Effector CD4-positive, alpha-beta T cell (primary cell): ENCODE measurements at places on chromosomes 1 and 21.

DNA sequence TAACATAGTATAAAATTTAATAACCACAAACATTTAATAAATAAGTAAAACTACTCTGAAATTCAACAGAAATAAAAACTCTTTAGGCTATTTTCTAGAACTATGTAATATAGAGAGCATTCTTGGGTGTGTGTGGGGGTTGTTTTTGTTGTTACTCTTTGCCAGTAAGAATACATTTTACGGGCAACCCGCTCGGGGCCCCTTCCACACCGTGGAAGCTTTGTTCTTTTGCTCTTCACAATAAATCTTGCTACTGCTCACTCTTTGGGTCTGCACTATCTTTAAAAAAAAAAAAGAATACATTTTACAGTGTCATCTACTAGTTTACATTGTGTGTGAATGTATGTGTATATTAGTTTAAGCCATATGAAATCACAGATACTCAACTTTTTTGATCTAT is 16.0 kb upstream of the GIPC2 start:
- no peak for DNase-seq

DNA sequence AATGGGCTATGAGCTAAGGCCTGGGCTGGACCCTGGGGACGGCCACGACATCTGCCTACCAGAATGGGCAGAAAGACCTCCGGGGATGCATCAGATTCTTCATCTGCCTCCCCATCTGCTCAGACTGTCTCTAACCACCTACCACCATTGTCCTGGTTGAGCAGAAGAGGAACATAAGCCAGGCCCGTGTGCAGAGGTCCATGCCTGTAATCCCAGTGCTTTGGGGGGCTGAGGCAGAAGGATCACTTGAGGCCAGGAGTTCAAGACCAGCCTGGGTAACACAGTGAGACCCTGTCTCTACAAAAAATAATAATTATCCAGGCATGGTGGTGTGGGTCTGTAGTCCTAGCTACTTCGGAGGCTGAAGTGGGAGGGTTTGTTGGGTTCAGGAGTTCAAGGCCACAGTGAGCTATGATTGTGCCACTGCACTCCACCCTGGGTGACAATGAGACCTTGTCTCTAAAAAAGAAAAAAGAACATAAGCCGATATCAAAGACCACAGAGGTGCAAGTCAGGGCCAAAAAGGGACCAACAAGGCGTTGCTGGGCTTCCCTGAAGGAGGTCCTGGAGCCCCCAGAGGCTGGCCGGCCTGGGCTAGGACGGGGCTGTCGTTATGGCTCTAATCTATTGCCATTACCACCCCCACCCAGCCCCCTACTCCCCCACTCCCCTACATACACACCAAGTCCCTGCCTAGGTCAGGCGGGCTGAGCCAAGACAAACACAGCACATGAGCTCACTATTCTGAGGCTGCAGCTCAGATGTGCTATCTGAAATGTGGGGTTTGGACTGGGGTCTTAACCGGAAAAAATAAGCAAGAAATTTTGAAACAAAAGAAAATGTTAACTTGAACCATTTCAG is 239.2 kb upstream of the RAB4A start:
- no peak for DNase-seq

GRCh38 chr1:236990052-236990445 is 14.2 kb downstream of the MT1HL1 start:
- no peak for DNase-seq

GRCh38 chr1:223720971-223721591 is 8.7 kb downstream of the CAPN2 start:
- no peak for DNase-seq

GRCh38 chr21:29504751-29505321 is 206.1 kb downstream of the BACH1 start:
- DNase-seq: no peak

- no peak for DNase-seq
Observed at GRCh38 chr1:242623119-242623518, 98.6 kb upstream of the PLD5 start.

DNA sequence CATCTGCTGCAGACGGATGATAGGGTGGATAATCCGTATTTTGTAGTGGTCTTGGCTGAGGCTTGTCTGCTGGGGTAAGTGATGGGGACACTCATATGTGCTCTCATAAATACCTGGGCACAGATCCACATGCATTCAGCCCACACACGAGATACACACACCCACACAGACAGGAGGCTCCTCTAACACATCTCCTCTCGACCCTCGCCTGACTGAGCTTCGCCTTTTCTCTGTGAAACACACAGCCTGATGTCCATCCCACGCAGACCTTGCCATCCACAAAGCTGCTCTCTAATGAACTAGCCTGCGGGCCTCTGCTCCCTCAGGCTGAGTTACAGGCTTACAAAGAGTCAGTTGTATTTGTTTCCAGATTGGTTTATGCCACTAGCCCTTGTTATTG is 96.3 kb upstream of the CSF3R start:
- no peak for DNase-seq

- no peak for DNase-seq
Observed at GRCh38 chr21:33075128-33075527, 5.2 kb downstream of the OLIG1 start.

DNA sequence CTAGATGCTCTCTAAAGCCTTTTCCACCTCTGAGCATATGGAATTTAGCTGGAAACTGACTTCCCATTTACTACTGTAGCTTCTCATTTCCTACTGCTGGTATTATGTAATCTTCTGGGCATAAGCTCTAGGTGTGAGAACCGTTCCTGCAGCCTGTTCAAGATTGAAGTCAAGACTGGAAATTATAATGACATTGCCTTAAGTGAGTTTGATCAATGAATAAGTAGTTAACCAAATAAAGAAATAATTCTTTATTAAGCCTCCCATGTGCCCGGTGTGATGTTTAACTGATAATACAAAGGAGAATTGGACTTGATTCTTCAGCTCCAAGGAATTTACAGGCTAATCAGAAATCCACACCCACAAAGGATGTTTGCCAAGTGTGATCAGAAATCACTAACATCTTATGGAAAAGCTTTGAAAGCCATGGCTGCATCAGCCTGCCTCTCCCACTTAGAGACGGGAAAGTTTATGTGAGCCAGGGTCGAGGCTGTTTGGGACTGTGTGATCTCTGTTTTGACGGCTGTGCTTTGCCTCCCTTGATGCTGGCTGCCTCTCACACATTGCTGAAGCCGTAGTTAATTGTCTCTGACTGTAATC is 36.4 kb upstream of the PRELP start:
- DNase-seq: no peak

DNA sequence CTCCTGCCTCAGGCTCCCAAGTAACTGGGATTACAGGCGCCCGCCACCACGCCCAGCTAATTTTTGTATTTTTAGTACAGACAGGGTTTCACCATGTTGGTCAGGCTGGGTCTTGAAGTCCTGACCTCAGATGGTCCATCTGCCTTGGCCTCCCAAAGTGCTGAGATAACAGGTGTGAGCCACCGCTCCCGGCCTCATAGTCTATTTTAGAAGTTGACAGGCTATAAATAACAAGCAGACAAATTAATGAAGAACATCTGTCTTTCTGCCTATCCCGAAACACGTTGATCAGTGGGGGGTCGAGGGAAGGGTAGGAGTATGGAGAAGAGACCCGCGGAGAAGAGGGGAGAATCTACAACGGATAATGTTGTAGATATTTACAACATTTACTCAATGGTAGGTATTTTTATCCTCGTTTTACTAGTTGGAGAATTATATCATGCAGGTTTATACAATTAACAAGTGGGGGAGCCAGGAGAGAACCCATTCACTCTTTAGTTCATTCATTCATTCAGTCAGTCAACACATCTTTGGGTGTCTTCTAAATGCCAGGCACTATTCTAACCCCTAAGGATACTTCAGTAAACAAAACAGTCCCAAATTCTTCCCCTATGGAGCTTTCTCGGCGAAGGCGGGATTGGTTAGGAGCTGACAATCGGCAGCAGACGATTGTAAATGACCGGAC is 497 bp upstream of the IFNAR2 start:
- no peak for DNase-seq

GRCh38 chr1:41754540-41754939 is 164.2 kb downstream of the HIVEP3 start:
- DNase-seq: no peak

DNA sequence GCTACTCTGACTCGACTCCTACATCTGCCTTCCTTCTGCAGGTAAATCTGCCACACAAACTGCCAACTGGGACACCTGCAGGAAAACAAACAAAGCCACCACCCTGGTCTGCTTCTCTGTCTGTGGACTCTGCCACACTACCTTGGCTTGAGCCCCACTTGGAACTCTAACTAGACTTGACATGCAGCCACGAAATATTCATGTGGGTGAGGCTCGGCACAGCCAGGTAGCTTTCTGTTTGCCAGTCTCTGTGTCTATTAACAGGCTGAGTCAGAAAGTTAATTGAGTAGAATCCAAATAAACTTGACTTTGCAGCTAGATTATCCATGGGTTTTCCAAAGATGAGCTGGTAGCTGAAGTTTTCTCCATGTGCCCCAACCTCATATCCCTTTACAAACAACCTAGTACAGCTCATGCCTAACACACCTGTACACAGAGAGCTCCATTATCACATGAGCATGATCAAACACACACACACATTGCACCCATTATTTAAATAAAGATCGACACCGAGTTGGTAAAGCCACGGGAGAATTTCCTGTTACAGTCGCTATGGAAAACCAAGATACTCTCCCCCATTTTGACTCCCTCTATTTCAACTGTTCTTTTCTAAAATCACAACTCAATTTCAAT is 808 bp downstream of the C1orf116 start:
- no peak for DNase-seq

DNA sequence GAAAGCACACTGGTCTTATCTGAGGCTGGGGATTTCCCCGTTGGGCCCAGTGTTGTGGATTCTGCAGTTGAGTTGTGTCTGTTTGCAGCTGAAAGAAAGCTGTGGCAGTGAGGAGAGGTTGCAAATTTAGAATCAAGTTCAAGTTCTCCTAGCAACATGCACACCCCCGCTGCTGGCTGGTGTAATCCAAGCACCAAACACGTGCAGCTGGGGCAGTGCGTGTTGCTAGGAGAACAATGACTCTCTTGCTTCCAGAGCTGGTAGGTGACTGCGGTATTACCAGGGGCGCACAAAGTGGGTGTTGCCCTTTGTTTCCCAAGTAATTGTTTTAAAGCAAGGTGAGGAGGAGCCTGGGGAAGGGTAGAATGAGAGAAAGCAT is 91.5 kb downstream of the IER5 start:
- no peak for DNase-seq

- DNase-seq: no peak
Observed at GRCh38 chr1:202760589-202760988, 47.6 kb downstream of the KDM5B start.

DNA sequence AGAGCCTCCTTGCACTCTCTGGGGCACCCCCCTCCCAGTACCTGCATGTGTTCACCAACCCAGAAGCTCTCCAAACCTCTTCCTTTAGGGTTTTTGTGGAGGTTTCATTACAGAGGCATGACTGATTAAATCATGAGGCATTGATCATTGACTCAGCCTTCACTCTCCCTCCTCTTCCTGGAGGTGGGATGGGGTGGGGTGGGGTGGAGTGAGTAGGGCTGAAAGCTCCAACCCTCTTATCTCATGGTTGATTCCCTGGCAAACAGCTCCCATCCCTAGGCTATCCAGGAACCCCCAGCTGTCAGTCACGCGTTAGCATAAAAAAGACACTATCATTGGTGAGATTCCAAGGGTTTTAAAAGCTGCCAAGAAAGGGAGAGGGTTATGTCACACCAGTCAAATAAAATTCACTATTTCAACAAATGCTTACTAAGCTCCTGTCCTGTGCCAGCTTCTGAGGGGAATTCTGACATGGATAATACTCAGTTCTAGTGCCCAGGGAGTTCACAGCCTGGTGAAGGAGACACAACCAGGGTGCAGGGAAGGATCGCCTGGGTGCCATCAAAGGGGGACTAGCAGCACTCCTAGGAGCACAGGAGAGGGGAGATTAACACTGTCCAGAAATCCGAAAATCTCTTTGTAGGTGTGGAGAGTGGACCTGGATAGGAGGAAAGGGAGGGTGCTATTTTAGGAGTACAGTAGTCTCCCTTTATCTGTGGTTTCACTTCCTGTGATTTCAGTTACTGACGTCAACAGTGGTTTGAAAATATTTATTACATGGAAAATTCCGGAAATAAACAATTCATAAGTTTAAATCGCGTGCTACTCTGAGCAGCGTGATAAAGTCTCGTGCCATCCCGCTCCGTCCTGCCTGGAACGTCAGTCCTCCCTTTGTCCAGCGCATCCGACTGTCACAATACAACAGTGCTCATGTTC is 6.8 kb upstream of the IL24 start:
- no peak for DNase-seq

GRCh38 chr1:243818978-243819377 is 31.1 kb downstream of the AKT3 start:
- DNase-seq: no peak

DNA sequence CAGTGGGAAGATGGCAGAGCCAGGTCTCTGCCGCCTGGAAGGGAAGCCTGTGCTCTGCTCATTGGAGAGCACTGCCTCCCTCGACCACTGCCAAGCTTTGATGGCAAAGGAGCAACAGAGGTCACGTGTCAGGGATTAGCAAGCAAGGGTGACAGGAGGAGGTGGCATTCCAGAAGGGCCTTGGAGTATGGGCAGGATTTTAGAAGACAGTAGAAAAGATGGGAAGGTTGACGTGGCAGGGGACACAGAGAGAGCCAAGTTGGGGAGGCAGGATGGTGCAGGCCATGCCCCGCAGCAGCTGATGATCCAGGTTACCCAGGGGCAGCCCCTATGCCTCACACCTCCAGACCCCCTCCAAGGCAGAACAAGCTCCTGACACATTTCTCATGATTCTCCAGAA is 21.9 kb upstream of the LBR start:
- DNase-seq: no peak

DNA sequence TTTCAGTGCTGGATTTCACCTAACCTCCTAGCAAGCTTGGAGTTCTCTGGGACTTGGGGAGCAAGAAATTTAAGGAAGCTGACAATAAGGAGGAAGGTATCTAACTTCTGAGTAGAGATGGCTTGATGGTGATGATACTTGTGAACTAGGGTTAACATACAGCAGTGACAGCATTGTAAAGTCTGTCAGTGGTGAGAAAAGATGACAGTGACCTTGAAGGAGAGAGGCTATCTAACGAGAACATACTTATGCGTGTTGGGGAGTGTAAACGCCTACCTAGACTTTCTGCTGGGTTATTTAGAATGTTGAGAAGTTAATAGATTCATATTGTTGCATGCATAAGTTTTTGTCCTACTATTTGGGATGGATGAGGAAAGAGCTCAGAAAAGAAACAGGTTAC is 16.3 kb downstream of the POU2F1 start:
- no peak for DNase-seq

DNA sequence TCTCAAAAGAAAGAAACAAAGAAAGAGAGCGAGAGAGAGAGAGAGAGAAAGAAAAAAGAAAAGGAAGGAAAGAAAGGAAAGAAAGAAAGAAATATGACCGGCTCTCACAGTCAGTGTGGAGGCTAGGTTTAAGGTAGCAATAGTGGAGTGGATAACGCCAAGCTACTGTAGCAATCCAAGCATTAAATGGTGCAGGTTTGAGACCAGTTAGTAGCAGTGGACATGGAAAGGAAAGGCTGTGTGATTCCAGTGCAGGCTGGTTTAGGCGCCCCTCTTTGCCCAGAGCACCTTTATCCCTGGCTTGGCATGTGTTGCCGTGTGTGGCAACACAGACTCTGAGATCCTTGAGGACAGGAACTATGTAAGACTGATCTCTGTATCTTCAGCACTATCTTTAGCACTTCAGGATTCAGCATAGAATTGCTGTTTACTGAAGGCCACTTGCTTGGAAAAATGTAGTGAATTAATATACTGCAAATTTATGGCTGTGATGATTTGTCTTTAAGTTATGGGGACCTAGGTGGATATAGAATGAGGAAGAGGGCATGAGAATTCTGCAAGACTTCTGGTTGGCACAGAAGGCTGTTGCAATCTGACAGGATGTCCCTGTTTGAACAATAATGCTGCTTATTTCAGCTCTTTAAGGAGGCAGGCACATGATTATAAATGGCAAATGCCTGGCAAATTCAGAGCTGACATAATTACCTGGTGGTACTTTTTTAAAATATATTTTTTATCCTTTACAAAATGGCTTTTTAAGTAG is 10.8 kb upstream of the OSBPL9 start:
- DNase-seq: no peak
